ENCODE measurements at places on chromosomes 16 and 17. TPM values are rescaled to one million over a fixed set of nuclear protein-coding genes. Genes with fewer than 3 reads are reported as not detected.

UNC45B gene
- total RNA-seq = under 0.01 TPM

CMTM2 gene
- total RNA-seq = not detected

CBLN1 gene
- not detected for total RNA-seq

CBFA2T3 gene
- 0.06 TPM for total RNA-seq

GPS2 gene
- total RNA-seq = 30.1 TPM

MYL4 gene
- total RNA-seq = 1.6 TPM

DNAJA3 gene
- 31.4 TPM for total RNA-seq

EXOC3L1 gene
- 28.3 TPM for total RNA-seq

P2RX5 gene
- total RNA-seq = 0.19 TPM

C17orf58 gene
- 29.8 TPM for total RNA-seq

GDPD3 gene
- 2.5 TPM for total RNA-seq

DNAAF1 gene
- total RNA-seq = not detected

PNMT gene
- 0.31 TPM for total RNA-seq

SLC13A5 gene
- 0.19 TPM for total RNA-seq

HSPB9 gene
- total RNA-seq = not detected

CETP gene
- 15.9 TPM for total RNA-seq

KCNH6 gene
- total RNA-seq = 0.06 TPM

HCRT gene
- total RNA-seq = not detected

NME1 gene
- 131 TPM for total RNA-seq

CDH13 gene
- 78.2 TPM for total RNA-seq

NOB1 gene
- total RNA-seq = 23.3 TPM

ABCC11 gene
- not detected for total RNA-seq

PIK3R5 gene
- total RNA-seq = not detected

OMG gene
- 6.0 TPM for total RNA-seq

KREMEN2 gene
- not detected for total RNA-seq

NOG gene
- 1.6 TPM for total RNA-seq

KRT14 gene
- not detected for total RNA-seq

CA4 gene
- total RNA-seq = 1.0 TPM

ZNF385C gene
- not detected for total RNA-seq

HOXB6 gene
- total RNA-seq = 10.2 TPM

MT1M gene
- total RNA-seq = 4.2 TPM

EPX gene
- not detected for total RNA-seq

PLA2G10 gene
- total RNA-seq = not detected

FBXO39 gene
- 7.1 TPM for total RNA-seq

ZFP3 gene
- total RNA-seq = 0.97 TPM

Measured in bladder microvascular endothelial cell (primary cell).